Vagina (tissue), 2 donors: ENCODE measurements at places on chromosomes 5 and 9. TPM values are rescaled to one million over a fixed set of nuclear protein-coding genes. Genes with fewer than 3 reads are reported as not detected.

DNA sequence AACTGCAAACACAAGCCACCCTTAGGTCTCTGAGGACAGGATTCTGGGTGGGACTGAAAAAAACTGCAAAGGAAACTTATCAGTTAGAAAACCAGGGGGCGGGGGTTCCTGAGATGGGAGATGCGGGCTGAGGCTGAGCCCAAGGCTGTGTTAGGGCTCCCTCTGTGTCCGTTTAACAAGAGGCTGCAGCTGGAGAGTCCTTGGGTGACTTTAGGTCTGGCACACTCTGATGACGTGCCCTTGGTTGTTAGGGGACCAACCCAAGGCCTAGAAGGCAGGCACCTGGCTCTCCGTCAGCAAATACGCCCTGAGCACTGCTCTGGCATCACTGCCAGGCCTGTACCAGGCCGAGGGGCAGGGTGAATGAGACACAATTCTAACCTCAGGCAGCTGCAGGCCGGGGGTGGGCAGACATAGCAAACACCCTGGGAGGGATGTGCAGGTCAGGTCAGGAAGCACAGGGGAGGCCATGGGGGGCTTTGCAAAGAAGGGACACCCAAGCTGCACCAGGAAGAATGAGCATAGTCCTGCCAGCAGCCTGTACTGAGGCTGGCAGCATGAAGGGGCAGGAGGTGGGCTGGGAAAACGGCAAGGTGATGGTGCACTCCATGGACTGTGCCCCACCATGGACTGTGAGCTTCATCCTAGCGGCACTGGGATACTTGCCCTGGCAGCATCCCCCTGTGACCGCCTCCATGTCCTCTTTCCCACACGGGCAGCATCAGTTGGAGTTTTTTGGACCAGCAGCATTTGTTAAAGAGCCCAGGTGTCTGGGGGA is 137.9 kb downstream of the GABBR2 start:
- H3K36me3 ChIP-seq: no peaks in the 10 kb centered on the region
- no peak overlapping the region for H3K27ac ChIP-seq
- DNase-seq: peak; percentile 94
- no peaks in the 10 kb centered on the region for H3K27me3 ChIP-seq
- H3K4me1 ChIP-seq: no peaks in the 10 kb centered on the region

DNA sequence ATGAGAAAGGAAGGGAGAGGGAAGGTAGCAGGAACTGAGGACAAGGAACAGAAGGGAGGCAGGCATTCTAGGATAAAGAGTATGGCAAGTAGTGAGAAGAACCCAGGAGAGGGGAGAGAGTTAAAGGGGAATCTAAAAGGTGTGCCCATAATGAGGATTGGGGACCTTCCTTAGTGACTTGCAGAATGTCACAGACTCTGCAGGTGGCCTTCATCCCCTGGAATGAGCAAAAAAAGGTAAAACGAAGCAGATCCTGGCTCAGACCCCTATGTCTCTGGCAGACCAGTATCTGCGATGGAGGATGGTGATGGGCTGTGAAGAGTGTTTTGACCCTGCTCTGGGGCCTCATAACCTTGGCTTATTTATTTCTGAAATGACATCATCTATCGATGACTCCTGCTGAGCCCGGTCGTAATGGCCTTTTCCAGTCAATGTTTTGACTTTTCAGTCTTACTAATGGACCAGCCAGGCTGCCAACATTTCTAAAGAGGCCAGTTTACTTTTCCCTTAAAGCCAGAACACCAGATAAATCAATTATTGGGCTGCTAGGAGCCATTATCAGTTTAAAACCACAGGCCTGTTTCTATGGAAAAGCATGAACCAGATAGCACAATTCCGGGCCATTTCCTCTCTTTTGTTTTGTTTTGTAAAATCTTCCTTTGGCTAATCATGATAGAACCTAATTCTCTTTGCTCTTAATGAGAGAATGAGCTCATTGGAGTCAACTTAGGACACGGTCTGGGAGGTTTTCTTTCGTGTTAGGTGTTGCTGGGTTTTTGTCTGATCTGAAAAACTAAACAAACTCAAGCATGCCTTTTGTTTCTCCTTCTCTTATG is 3.1 kb downstream of the TMOD1 start:
- H3K4me1 ChIP-seq: peaks cover 38% of the 10 kb centered on the region
- no peak for DNase-seq
- peak overlapping the region; percentile 20 for H3K4me3 ChIP-seq
- no peaks in the 10 kb centered on the region for H3K36me3 ChIP-seq

The ZNF883 gene
- total RNA-seq: 0.98 TPM

The PCDHB15 gene
- 3.2 TPM for total RNA-seq

GRCh38 chr9:26462751-26463150 is 429.9 kb downstream of the CAAP1 start:
- no peak overlapping the region for H3K27ac ChIP-seq
- H3K4me1 ChIP-seq: no peaks in the 10 kb centered on the region
- no peak for DNase-seq
